Memory B cell (primary cell): ENCODE measurements at places on chromosomes 4 and X.

DNA sequence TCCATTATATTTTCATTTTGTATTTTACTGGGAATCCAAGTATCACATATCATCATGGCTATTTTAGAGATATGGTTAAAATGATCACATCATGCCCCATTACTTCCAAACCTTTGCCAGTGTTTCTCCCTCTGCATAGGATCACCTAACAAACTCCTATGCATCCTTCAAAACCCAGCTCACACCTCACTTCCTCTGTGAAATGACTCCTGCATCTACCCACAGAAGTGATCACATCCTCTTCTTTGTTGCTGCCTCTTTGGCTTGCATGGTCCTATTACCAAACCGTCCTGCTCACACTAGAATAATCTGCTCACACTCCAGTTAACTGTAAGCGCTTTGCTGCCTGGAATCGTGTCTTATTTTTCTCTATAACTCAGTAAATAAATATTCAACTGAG lies 74.7 kb upstream of the C4orf50 start:
- DNase-seq = no peak
- peaks cover 1% of the 10 kb centered on the region for H3K27me3 ChIP-seq
- no peak overlapping the region for H3K27ac ChIP-seq
- no peaks in the 10 kb centered on the region for H3K4me1 ChIP-seq
- H3K4me3 ChIP-seq = no peak overlapping the region
- no peaks in the 10 kb centered on the region for H3K36me3 ChIP-seq

DNA sequence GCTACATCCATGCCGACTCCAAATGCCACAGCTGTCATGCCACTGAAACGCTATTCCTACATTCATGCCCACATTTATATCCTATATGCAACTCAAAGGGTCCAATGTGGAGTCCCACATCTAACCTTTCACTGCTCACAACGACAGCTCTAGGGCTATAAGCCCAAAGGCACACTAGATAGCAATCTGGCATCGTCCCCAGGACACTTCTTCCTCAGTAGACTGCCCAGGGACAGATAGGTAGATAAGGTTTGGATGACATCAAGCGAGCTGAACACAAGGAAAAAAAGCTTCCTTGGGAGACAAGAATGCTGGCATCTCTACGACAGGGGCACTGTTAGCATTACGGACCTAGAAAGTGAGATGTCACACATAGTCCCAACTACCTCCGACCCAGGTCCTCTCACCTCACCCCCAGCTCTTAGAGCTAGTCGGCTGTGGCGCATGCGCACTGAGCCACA lies 685 bp downstream of the RAB9B start:
- peaks cover 1% of the 10 kb centered on the region for H3K36me3 ChIP-seq
- peak overlapping the region; percentile 91 for H3K4me3 ChIP-seq
- peaks cover 4% of the 10 kb centered on the region for H3K4me1 ChIP-seq
- no peak for DNase-seq

- H3K4me1 ChIP-seq = peaks cover 10% of the 10 kb centered on the region
- no peaks in the 10 kb centered on the region for H3K27me3 ChIP-seq
- H3K4me3 ChIP-seq = peak overlapping the region; percentile 99
- H3K27ac ChIP-seq = peak overlapping the region; percentile 89
- H3K36me3 ChIP-seq = no peaks in the 10 kb centered on the region
These were observed 2.2 kb downstream of the NEXMIF start for GRCh38 chrX:74922922-74923543.

GRCh38 chr4:184287697-184288255 lies 70.1 kb upstream of the ENPP6 start:
- no peak for DNase-seq
- peaks cover 27% of the 10 kb centered on the region for H3K4me1 ChIP-seq
- H3K27me3 ChIP-seq = no peaks in the 10 kb centered on the region
- peak overlapping the region; percentile 51 for H3K4me3 ChIP-seq
- H3K27ac ChIP-seq = no peak overlapping the region

GRCh38 chrX:96683997-96684338 lies 674 bp upstream of the DIAPH2 start:
- DNase-seq = no peak
- H3K27me3 ChIP-seq = no peaks in the 10 kb centered on the region
- H3K4me1 ChIP-seq = peaks cover 21% of the 10 kb centered on the region
- peaks cover 2% of the 10 kb centered on the region for H3K36me3 ChIP-seq
- peak overlapping the region; percentile 94 for H3K27ac ChIP-seq

DNA sequence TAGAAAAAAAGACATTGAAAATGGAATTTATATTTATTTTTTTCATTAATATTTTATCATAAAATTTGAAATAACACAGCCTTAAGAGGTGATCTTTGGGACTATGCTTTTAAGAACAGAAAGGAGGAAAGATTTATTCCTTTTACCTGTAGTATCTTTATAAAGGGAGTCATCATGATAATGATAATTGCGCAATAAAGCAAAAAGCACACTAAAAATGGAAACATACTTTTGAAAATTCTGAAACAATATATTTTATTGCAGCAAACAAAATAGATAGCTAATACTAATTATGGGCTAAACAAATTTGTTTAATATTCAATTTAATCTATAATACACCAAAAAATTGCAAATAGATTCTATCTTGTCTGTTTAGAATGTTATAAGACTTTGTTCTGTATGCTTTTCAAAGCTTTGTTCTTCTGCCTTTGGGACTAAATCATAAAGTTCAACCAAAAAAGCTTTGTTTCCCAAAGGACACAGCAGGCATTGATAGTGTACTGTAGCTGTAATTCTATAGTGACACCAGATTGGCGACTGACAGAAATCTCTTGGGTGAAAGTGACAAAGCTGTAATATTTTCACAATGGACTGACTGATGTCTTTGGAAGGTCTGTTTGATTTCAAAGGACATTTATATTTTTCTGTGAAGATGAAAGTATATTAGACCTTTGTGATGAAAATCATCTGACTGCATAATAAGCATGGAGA lies 2156.6 kb upstream of the TENM3 start:
- H3K4me3 ChIP-seq = no peak overlapping the region
- H3K4me1 ChIP-seq = no peaks in the 10 kb centered on the region
- H3K27me3 ChIP-seq = no peaks in the 10 kb centered on the region
- DNase-seq = no peak

DNA sequence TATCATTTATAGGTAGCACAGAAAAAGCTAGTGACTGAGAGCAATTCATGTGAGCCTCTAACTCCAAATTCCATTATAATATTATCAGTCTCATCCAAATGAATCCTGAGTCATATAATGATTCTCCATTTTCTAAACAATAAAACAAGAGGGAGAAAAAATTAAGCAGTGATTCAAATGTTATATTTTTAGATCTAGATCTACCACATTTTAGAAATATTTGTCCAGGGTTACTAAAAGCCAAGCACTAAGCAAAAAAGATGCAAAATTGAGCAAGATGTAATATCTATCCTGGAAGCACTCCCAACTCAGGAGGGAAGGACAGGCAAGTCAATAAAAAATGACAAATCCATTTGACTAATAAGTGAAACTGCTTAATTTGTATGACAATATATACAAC lies 172.8 kb downstream of the FBXW7 start:
- H3K4me3 ChIP-seq = no peak overlapping the region
- H3K36me3 ChIP-seq = peaks cover 22% of the 10 kb centered on the region
- no peak for DNase-seq
- peaks cover 19% of the 10 kb centered on the region for H3K4me1 ChIP-seq

- H3K27me3 ChIP-seq = no peaks in the 10 kb centered on the region
- peak overlapping the region; percentile 87 for H3K4me3 ChIP-seq
- peaks cover 6% of the 10 kb centered on the region for H3K4me1 ChIP-seq
These were observed 606 bp downstream of the CXorf58 start for GRCh38 chrX:23908219-23909004.

- no peak for DNase-seq
- H3K27me3 ChIP-seq = no peaks in the 10 kb centered on the region
- no peak overlapping the region for H3K27ac ChIP-seq
- no peaks in the 10 kb centered on the region for H3K4me1 ChIP-seq
- H3K36me3 ChIP-seq = peaks cover 9% of the 10 kb centered on the region
These were observed 8.9 kb upstream of the IRAK1 start for GRCh38 chrX:154028502-154029184.

DNA sequence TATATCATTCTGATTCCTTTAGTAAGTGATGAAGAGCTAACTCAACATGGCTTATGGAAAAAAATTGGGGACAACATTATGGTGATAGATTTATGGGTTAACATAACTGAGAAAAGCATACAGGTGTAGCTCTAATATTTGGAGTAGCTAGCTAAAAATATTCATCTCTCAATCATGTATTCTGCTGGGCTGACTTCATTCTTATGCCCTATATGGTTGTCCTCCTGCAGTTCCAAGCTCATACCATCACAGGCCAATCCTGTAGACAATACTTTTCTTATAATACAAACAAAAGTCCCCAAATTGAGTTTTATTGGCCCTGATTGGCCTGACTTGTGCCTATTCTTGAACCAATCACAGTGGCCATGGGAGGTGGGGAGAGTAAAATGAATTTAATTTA lies 6.7 kb upstream of the FAM241A start:
- H3K36me3 ChIP-seq = no peaks in the 10 kb centered on the region
- H3K27me3 ChIP-seq = peaks cover 6% of the 10 kb centered on the region
- H3K4me1 ChIP-seq = no peaks in the 10 kb centered on the region
- H3K27ac ChIP-seq = no peak overlapping the region
- H3K4me3 ChIP-seq = no peak overlapping the region

- H3K4me3 ChIP-seq = no peak overlapping the region
- peaks cover 23% of the 10 kb centered on the region for H3K27me3 ChIP-seq
- peaks cover 2% of the 10 kb centered on the region for H3K4me1 ChIP-seq
- no peak for DNase-seq
- H3K27ac ChIP-seq = no peak overlapping the region
These were observed 69.6 kb downstream of the ENPP6 start for GRCh38 chr4:184147858-184148737.

DNA sequence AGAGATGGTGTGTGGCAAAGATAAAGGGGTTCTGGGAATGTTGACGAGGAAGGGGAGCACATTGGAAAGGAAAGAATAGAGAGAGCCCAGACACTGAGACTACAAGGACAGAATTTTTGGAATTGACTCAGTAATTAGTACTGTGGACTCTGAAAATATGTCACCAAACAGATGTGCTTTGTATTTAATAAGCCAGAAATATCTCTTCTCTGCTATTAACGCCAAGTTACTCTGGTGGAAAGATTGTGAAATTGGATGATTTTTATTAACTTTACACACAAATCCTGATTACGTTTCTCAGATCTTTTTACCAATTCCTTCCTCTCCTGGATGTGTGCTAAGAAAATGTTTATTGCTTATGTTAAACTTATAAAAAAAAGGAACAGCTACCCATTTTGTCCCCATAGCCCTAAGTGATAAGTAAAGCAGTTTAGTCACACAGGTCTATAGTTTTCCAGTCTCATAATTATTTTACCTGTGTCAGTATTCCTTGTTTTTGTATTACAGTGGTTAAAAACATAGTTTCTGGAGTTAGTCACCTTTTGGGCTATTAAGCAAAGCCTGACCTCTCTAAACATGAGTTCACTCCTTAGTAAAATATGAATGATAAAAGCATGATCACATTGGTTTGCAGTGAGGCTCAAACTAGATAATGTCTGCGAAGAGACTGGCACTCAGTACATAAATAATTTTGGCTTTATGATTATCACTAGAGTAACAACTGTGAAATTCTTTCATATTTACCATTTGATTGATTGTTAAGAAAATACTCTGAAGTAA lies 1068.3 kb downstream of the STIM2 start:
- H3K36me3 ChIP-seq = no peaks in the 10 kb centered on the region
- DNase-seq = no peak
- H3K27me3 ChIP-seq = no peaks in the 10 kb centered on the region
- no peak overlapping the region for H3K27ac ChIP-seq
- no peaks in the 10 kb centered on the region for H3K4me1 ChIP-seq

DNA sequence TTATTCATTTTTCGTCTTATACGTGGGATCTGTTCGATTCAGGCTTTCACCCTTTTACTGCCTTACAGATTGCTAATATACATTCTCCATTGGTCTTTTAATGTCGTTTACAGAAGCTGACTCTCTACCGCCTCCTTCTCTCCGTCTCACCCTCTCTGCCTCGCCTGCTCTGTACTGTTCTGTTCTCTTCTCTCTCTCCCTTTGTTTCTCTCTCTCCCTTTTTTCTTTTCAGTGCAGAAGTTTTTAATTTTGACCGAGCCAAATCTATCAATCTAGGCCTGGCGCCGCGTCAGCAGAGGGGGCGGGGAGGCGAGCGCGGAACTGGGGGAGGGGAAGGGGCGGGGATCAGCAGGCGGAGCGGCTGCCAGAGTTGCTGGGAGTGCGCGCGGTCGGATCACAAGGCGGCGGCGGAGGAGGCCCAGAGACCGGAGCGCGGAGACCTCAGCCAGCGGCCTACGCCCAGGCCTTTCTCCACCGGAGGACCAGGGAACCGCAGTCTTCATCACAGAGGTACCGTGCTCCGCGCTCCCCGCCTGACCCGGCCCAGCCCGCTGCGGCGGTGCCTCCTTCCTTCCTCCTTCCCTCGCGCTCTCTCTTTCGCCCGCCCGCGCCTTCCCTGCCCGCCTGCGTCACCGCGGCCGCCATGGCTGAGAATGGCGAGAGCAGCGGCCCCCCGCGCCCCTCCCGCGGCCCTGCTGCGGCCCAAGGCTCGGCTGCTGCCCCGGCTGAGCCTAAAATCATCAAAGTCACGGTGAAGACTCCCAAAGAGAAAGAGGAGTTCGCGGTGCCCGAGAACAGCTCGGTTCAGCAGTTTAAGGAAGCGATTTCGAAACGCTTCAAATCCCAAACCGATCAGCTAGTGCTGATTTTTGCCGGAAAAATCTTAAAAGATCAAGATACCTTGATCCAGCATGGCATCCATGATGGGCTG lies at the start of gene UBQLN2:
Gene UBQLN2, plus strand, starts transcription at position 397 of the 931 bp plus-strand sequence. Its CDS starts 247 bp downstream, at position 644.
- peak; percentile 63 for DNase-seq
- no peaks in the 10 kb centered on the region for H3K27me3 ChIP-seq
- peaks cover 10% of the 10 kb centered on the region for H3K4me1 ChIP-seq
- H3K27ac ChIP-seq = peak within 1 kb of the TSS; percentile 96
- H3K36me3 ChIP-seq = peaks cover 3% of the 10 kb centered on the region

GRCh38 chr4:98939892-98940298 lies 11.0 kb upstream of the EIF4E start:
- DNase-seq = peak; percentile 11
- H3K27ac ChIP-seq = no peak overlapping the region
- no peaks in the 10 kb centered on the region for H3K27me3 ChIP-seq
- no peaks in the 10 kb centered on the region for H3K4me1 ChIP-seq

DNA sequence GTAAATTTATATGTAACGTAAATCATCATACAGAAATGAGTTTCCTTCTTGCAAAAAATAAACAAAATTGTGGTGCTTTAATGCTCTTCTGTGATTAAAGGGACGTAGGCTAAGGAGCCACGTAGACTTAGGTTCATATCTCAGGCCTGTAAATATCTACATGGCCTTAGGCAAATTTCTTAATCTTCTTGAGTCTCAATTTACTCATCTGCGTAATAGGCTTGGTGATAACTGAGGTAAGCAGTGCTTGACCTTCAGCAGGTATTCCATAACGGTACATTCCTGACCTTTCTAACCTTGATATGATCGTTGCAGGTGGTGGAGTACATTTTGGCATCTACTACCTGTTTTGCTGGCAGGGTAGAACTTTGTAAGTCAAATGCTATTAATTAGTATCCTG lies 65.2 kb upstream of the TLR3 start:
- no peak overlapping the region for H3K27ac ChIP-seq
- no peaks in the 10 kb centered on the region for H3K36me3 ChIP-seq
- no peak for DNase-seq
- H3K27me3 ChIP-seq = peaks cover 4% of the 10 kb centered on the region
- no peak overlapping the region for H3K4me3 ChIP-seq

GRCh38 chr4:1399508-1400190 lies 6.6 kb downstream of the NKX1-1 start:
- no peak overlapping the region for H3K27ac ChIP-seq
- DNase-seq = no peak
- no peak overlapping the region for H3K4me3 ChIP-seq
- peaks cover 8% of the 10 kb centered on the region for H3K27me3 ChIP-seq

GRCh38 chr4:155713911-155714310 lies 44.9 kb upstream of the GUCY1B1 start:
- H3K36me3 ChIP-seq = no peaks in the 10 kb centered on the region
- no peak for DNase-seq
- no peak overlapping the region for H3K4me3 ChIP-seq
- no peaks in the 10 kb centered on the region for H3K27me3 ChIP-seq
- H3K27ac ChIP-seq = no peak overlapping the region
